ENCODE measurements at places on chromosomes 6 and 20.

GRCh38 chr20:58070664-58071196 is 157.7 kb downstream of the ANKRD60 start:
- no peak for DNase-seq

- DNase-seq = no peak
Measured at GRCh38 chr6:85389151-85389797, 60.6 kb upstream of the NT5E start.

DNA sequence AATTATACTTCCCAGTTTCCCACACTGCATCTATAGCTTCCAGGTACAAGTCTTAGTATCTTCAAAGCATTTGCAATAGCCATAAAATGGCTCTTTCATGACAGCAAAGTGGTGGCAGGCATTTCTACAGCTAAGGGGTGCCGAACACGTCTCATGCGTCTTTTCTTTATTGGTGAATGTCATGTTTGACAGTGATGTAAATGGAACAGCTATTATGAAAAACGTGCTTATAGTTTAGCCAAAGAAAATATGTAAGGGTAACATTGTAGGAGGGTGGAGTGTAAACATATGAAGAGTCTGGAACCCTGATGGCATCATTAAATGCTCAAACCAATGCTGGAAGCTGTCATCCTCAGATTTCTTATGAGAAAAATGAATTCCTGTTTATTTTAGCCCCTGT is 37.9 kb downstream of the COL11A2 start:
- DNase-seq = no peak

DNA sequence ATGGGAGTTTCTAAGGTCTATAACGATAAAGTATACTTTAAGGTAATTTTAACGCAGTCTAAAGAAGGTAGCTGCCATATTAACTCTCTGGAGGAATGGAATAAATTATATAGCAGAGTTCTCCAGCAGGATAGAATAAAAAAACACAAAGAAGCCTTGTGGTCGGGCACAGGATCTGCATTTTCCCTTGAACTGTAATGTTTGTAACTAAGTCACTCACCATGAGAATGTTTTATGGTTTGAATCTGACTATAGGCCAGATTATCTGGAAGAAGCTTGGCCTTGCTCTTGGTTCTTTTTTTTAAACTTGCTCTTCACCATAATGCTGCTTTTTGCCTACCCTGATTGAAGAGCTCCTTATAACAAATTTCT is 238.8 kb upstream of the NOX3 start:
- no peak for DNase-seq

DNA sequence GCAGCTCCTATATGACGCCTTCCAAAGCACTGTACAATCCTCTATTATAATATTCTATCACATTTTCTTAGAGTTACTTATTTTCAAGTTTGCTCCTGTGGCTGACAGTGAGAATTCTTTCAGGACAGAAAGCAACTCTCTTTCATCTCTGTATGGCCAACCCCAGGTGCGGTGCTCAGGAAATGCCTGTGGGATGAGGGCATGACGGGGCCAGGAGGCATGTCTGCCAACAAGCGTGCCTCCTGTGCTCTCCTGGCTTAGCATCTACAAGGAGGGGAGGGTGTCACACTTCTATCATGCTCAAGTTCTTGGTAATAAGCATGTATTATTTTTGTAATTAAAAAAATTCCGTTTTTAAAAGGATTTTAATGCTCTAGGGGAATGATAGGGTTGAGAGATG is 11.4 kb downstream of the MRPL14 start:
- DNase-seq = no peak

GRCh38 chr6:41040101-41040939 is 1.3 kb upstream of the UNC5CL start:
- DNase-seq = no peak

DNA sequence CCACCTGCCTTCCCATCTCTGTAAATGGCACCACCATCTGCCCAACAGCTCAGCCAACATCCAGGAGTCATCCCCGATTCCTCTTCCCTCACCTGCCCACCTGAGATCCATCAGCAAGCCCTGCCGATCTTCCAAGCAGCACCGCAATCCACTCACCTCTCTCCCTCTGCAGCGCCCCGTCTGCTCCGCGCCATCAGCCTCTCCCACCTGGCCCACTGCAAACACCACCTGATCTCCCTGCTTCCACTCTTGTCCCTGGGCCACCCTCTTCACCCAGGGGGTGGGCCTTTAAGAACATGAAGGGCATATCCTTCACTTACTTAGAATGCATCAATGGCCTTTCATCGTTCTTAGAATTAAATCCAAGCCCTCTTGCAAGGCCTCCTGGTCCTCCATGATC is 457.3 kb upstream of the SULF2 start:
- DNase-seq = no peak

DNA sequence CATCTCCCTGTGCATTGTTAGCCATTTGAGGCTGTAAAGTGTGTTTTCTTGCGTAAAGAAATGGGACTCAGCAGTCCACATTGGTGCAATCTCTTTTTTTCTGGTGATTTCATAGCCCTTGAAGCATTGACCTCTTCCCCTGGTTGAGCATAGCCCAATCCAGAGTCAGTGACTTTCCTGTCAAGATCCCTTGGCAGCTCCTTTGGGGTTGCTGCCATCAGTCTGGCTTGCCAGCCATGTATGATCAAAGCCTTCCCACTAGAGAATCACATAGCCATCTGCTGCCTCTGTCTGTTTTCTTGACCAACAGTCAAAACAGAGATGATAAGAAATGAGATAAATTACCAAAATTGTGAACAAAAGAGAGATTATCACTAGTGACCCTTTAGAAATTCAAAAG is 19.6 kb downstream of the HLA-A start:
- DNase-seq = no peak

DNA sequence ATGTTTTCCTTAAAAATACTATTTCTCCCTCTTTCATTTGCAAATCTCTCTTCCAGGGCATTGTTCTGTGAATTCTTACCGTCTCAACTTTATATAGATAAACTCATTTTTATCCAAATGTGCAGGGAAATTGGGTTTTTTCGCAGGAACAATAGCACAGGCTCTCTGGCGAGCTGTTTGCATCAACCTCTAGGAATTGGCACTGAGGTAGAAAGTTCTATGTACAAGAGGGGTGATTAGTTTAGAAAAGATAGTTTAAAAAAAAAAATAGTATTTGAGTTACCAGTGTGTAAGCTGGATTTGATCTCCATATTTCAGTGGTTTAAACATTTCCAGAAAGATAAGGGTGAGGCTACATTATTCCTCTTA is 129.7 kb upstream of the BTN3A2 start:
- DNase-seq = no peak

- DNase-seq = no peak
Measured at GRCh38 chr6:145147981-145148749, 587.2 kb downstream of the EPM2A start.

DNA sequence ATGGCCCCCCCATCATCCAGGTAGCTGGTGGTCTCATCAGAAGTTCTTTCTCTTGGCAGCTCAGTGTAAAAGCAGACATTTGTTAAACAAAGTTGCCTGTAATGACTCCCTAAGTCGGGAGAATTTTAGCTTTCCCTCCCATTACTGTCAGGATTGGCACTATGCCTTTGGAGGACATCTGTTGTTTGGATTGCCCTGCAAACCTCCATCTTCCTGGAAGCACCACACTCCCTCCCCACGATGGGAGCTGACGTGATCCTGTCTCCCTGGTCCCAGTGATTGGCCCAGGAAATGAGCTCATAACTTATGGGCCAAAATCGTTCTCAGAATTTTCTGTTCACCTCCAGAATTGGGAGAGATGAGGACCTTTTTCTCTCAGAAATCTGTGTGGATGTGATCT is 42.6 kb upstream of the CNR1 start:
- DNase-seq = no peak

DNA sequence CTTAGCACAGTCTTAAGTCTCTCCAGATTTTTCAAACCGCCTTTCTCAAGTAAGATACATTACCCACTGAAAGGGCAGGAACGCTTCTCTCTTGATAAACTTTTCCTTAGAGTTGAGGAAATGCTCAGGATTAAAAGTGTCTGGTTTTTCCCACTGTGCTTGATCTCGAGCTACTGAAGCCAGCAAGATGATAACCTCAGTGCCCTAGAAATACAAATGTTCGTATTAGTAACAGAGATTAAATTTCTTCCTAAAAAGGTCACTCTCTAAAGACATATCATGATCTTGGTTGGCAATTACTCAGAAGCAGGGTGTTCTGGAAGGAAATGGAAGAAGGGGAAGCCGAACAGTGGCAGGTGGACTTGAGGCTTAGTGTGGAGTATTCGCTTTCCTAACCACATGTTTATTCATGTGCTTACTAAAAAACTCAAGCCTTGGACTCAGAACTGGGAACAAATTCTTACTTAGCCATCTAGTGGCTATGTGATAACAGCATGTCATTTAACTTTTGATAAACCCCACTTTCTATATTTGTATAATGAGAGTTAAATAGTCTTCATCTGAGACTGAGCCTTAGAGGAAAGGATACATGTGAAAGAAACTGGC is 20.1 kb downstream of the C6orf141 start:
- DNase-seq = no peak

DNA sequence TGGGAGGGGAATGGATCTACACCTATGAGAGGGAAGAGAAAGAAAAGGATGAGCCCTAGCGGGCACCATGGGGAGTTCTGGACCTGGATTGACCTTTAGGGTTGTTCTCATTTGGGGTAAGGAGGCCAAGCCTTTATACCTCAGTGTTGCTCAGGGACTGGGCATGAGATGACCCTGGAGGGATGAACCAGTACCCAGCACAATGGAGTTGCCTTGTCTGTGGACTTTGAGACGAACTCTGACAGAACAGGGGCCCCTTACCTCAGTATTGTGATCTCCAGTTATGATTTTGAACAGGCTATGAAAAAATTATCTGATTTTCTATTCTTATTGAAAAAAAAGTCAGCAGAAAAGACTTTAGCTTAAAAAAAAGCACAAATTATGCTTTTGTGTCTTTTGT is 88.6 kb downstream of the FOXA2 start:
- DNase-seq = no peak

DNA sequence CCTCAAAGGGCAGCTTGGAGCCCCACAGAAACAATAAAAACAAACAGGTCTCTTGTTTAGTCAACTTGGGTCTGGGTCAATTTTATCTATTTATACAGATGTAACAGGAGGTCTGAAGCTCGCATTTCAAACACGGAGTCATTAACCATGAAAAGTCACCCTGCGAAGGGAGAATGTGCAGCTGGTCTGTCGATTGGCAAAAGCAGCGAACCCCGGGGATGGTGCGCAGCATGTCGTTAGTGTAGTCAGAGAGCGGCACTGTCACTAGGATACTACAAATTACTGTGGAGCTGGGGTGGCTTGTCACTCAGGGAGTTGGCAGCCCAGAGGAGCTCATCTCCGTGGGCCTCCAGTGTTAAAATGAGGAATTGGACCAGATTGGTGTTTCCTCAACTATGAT is 190.4 kb upstream of the ARG1 start:
- DNase-seq = no peak

DNA sequence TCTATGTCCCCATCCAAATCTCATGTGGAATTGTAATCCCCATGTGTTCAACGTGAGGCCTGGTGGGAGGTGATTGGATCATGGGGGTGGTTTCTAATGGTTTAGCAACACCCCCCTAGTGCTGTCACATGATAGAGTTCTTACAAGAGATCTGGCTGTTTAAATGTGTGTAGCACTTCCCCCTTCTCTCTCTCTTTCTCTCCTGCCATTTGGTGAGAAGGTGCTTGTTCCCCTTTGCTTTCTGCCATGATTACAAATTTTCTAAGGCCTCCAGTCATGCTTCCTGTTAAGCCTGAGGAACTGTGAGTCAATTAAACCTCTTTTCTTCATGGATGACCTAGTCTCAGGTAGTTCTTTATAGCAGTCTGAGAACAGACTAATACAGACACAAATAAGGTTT is 165.4 kb downstream of the OGFRL1 start:
- no peak for DNase-seq

DNA sequence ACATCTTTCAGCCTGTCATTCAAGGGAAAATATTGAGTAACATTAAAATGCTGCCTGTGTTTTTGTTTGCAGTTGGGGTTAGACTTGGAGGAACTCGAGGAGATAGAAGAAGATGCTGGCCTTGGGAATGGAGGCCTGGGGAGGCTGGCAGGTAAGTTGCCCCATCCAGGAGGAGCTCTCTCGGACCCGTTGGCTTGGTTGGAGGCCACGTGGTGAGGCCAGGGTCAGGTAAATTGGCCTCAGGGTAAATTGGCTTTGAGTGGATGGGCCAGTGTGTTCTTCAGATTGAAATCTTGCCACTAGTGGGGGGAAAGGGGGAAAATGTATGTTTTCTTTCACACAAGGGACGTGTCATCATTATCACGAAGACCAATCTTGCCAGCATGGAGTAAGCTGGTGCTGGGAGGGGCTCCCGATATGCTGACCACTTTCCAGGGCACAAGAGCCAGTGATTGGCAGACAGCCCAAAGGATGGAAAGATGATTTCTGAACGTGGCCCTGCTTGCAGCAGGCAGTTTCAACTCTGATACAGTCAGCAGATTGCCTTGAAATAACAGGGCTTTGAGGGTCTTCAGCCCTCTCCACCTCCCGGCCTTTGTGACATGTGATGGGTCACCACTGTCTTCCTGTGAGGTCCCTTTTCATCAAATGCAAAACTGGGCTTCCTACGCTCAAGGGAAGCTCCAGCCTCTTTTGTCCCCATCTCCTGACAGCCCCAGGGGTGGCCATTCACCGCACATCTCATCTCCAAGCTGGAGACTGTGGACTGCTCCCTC is 21.4 kb downstream of the PYGB start:
- DNase-seq = no peak

- DNase-seq = no peak
Measured at GRCh38 chr20:60882836-60883235, 369.2 kb upstream of the CDH4 start.

GRCh38 chr6:128919412-128920180 is 36.7 kb downstream of the LAMA2 start:
- no peak for DNase-seq

DNA sequence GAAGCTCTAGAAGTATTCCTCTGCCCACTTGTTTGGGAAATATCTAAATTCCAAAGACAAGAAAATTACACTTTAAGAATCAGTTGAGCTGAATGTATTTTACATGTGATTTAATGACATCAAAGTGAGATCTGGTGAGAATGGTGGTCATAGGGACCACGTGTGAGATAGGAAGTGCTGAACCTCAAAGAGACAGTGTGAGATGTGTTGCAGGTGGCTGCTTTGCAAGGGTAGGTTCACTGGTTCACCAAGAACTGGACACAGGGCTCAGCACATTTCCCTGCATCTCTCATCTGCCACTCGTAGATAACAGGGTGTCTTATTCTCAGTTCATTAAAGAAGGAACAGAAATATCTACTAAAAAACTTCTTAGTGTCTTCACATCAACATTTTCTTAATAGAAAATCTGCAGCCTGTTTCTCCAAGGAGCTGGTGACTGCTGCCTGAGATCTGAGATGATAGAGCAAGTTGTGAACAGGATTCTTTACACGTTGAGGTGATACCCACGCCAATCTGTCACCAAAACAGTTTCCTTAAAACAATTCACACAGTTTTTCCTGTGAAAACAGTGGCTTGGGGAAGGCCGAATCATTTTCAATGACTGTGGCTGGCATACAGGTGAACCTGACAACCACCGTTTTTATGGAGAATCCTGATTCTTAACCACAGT is 7.2 kb downstream of the CCR6 start:
- no peak for DNase-seq

- no peak for DNase-seq
Measured at GRCh38 chr6:69578361-69578890, 218.4 kb downstream of the LMBRD1 start.
